ENCODE measurements at places on chromosomes 3 and 15.
A peak's percentile ranks its signal among the peaks of the same experiment; 100 is the strongest.

DNA sequence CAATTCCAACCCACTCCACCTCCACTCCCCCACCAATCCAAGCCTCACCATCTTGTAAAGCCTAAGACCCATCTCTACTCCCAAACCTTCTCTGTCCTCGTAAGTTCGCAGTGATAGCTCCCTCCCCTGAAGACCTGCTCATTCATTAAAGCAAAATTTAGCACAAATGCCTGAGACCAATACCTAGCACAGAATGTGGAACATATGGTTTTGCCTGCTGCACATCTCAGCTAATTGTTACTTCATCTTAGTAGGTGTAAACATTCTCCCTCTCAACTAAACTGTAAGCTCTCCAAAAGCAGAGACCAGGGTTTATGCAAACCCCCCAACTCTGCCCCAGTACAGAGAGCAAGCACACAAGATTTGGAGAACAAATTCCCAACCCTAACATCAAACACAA lies 20.5 kb downstream of the DCLK3 start:
- no peak for DNase-seq

GRCh38 chr3:12318758-12319621 lies 30.1 kb downstream of the PPARG start:
- no peak for DNase-seq

GRCh38 chr3:105355408-105356061 lies 11.2 kb upstream of the ALCAM start:
- DNase-seq = no peak

DNA sequence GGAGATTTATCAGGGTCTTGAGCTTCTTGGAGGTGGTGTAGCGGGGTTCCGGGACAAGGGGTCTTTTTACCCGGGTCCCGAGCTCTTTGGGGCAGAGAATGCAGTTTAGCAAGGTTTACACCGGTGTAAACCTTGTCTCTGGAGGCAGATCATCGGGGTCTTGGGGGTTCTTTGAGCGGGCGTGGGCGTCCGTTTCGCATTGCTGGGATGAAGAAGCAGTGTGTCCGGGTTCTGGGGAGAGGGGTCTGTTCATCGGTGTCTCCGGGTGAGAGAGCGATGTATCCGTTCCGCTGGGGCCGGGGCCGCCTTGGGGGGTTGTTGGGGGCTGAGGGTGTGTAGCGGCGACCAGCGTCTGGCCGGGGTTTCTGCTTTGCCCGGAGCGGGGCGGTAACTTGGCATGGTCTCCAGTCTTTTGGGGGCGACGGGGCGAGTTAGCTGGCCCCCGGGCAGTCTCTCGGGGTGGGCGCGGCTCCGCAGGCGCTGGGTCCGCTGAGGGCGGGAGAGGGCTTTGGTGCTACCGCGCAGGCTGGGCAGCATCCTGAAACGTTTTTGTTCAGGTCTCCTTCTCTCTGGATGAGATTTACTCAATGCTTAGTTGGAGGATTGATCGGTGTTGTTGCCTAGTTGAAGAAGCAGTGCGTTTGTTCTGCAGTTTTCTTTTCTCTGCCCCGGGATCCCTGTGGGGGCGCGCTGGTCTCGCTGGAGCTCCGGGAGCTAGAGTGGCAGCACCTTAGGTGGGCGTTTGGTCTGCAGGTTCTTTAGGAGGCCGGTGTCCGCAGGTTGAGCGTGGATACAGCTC lies 843 bp downstream of the GLCE start:
- peak; percentile 70 for DNase-seq

GRCh38 chr15:38920966-38921365 lies 356.4 kb upstream of the RASGRP1 start:
- no peak for DNase-seq

DNA sequence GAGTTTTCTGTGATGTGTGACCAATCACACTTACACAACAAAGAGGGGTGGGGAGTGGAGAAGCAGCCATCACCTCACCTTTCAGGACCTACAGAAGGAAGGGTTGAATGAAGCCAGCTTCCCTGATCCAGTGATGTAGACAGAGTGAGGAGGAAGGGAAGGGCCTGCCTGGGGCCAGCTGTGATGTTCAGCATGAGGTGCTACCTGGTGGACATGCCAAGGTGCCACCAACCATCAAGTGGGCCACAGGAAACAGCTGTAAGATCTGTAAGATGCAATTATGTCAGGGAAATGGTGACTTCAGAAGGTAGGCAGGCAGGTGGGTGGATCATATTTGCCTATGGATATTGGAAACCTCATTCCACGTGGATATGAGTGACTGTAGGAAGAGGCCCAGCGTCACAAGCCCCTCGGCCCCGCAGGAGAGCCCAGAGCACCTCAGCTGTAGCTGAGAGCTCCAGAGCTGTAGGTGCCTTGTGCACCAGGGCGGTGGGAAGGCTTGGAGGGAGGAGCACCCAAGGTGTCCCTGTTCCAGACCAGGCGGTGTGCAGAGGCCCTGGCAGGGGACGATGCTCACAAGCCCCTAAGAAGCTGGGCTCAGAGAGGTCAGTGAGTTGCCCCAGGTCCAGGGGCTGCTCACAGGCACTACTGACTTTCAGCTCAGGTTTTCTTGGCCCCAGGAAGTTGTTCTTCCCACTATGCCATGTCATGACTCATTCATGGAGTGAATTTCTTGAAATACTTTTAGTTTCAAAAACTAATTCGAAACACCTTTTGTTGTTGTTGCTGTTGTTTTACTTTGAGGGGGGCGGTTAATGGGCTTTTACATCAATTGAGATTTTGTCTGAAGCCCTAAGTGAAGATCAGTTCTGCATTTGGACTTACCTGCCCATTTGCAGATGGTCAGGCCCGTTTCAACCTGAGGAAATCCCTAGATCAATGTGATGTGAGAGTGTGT lies 94.2 kb upstream of the ALDH1A3 start:
- no peak for DNase-seq
